Naive thymus-derived CD4-positive, alpha-beta T cell (primary cell): ENCODE measurements at places on chromosomes 7 and 10.

DNA sequence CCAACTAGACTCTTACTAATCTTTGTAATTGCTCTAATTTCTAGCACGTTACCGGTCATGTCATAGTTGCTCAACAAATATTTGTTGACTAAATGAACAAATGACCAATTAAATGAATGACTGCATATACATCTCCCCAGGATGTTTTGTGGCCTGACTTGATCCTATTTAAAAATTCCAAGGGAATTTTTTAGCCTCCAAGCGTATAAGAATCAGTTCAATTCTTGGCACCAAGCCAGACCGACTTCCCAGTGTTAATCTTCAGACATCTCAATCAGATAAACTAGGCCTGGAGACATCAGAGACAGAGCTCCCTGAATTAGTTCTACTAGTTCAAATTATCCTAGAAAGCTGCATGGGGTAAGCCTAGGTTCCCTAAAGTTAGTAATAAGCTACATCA is 96.0 kb downstream of the GSAP start:
- DNase-seq, result no peak

- no peak for DNase-seq
Measured at GRCh38 chr7:27187475-27188385, 2.7 kb upstream of the HOXA11 start.

DNA sequence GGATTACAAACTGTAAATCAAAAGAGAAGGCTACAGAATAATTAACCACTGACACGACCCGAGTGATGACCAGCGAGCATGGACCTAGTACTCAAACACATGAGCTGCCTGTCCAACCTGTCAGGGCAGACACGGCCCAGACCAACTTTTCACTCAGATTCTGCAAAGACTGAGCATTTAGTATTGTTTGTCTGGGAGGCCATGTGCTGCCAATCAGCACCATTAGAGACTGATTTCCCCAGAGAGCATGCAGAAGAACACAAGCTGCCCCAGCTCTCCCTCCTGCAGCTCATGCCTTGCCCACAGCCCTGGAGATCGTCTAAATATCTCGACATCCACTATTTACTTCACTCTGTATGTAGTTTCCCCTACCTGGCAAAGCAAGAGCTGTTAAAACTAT is 172.6 kb upstream of the INHBA start:
- DNase-seq, result no peak

DNA sequence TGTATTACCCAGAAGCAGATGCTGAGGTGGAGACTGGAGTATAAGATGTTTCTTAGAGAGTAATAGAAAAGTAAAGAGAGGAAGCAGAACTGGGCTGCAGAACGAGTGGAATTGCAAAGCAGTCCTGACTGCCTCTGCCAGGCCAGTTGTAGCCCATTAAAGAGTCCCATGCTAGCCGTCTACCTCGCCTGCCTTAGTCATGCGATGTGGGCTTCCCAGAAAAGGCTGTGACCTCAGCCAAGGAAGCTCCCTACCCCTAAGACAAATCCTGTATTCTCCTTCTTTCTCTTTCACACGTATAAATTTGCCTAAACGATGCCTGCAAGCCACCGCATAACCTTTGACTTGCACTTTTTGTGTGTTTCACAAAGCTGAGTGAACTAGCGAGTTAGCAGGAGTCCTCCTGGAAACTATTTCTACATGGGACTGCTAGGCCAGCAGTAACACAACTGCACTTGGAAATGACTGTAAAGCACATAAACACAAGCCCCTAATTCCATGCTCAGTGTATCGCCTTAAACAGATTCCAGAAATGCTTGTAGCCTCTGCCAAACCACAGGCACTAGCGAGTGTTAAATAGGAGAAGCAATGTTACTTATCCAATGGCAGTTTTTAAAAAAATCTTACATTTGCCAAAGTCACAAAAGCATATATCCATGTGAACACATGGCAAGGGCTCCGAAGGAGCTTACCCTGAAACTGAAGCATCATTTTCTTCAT is 47.4 kb upstream of the GNAI1 start:
- DNase-seq, result no peak

DNA sequence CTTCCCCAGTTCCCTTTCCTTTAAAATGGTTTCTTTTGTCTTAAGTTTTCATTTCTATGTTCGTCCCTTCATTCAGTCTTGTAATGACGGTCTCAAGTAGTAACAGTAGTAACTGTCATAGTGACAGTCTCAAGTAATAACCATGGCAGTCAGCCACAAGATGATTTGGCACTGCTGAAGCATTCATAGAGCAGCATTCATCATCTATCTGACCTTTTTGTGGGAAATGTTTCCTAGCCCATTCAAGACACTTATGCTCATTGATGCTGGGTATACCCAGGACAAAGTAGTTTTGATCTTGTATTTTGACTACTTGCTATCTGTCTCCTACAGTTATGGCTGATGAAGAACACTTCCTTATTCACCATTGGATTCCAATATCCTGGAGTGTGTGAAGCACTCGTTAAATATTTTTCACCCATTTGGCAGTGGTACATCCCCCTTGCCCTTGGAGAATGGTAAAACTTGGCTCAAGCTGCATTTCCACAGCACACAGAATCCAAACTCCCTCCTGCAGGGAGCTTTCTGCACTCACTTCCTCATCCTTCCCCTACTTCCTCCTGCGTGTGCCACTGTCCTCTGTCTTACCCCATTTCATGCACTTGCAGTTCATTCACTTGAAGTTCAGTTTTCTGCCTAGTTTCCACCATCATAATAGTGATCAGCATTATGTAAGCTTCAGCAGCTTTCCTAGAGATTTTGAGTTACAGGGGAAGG is 19.0 kb downstream of the GIMAP4 start:
- DNase-seq, result no peak

DNA sequence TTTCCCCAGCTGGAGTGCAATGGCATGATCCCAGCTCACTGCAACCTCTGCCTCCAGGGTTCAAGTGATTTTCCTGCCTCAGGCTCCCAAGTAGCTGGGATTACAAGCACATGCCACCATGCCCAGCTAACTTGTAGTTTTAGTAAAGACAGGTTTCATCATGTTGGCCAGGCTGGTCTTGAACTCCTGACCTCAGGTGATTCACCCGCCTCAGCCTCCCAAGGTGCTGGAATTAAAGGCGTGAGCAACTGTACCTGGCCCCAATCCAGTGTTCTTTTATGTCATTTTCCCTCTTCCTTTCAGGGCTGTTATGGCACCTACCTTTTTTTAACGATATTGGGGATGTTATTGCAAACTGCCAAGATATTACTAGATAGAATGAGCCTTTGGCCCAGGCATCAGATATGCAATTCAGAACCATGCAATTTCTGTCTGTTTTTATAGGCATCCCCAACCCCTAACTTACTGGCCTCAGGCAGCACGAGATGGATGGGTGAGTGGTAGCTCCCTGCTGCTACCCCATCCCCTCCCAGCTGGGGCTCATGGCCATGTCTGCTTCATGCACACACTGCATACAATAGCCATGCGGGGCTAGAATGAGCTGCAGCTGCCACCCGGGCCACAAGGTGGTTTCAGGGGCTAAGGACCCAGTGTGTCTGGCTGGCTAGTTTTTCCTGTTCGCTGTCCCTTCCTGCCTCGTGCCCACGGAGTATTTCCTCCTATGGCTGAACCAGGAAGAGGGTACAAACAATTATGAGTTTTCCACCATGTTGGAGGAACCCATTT is 1080.1 kb upstream of the SORCS1 start:
- DNase-seq, result no peak

DNA sequence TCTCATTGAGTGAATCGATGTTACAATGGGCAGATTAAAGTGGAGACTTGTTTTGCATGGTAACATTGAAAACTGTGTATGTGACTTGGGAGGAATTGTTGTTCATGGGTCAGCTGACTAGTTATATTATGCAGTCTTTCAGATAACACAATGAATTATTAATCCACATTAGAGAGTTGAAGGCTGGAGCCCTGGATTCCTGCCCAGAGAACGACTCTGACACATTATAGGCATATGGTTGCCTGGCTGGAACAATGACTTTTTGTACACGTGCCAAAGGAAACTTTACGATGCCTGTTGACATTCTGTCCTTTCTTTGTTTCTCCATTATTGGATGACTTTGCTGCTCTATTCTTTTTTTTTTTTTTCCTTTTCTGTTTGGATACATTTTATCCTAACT is 52.3 kb upstream of the TMEM229A start:
- DNase-seq, result no peak

DNA sequence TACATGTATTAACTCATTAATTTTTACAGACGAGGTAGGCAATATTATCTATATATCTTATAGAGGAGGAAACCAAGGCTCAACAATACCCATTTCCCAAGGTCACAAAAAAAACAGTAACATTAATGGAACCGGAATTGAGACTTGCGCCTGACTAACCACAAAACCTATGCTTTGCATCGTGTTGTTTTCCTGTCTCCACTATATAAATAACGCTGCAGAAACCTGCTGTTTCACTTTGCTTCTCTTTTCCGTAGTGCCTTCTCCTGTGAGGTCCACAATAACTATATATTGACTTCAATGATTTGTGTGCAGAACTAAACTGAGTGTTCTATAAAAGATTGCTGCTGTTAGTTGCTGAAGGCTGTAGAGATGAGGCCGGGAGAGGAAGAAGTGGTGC is 97.7 kb upstream of the RPA3 start:
- no peak for DNase-seq

GRCh38 chr10:11285171-11285570 is 267.5 kb downstream of the CELF2 start:
- no peak for DNase-seq

DNA sequence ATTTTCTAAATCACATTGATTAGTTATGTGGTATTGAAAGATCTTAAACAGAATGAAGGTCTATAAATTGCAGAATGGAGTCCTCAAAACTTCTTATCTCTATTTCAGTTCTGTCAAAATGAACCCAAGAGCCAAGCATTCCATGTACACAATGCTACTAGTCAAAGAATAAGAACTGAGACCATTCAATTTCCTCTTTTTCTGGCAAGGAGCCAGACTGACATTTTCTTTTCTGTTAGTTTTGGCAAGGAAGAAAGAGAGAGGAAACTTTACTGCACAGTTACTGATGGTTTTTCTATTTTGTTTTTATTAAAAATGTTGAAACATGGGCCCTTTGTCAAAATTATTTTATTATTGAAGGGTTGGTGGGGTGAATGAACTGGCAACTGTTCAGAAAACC is 181.8 kb upstream of the FERD3L start:
- DNase-seq, result no peak

GRCh38 chr10:3495281-3495680 is 289.7 kb downstream of the KLF6 start:
- DNase-seq, result no peak

DNA sequence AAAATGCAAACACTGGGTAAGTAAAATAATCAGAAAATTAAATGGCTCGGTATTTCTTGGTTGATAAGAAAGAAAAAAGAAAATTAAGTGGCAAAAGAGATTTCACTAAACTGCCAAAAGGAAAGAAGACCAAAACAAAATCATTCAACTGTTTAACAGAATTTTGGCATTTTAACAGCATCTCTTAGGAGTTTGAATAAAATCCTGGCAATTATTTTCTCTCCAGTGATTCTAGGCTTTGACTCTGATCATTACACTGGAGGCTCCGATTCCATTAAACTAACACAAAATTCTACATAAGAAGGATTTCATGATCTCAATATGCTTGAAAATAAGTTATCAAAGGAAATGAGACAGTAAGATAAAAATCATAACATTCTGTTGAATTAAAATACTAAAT is 62.3 kb downstream of the ARHGAP21 start:
- DNase-seq, result no peak

GRCh38 chr10:122149561-122150505 is 121.3 kb upstream of the BTBD16 start:
- no peak for DNase-seq

- DNase-seq, result no peak
Measured at GRCh38 chr7:152523916-152524315, 88.1 kb upstream of the KMT2C start.

DNA sequence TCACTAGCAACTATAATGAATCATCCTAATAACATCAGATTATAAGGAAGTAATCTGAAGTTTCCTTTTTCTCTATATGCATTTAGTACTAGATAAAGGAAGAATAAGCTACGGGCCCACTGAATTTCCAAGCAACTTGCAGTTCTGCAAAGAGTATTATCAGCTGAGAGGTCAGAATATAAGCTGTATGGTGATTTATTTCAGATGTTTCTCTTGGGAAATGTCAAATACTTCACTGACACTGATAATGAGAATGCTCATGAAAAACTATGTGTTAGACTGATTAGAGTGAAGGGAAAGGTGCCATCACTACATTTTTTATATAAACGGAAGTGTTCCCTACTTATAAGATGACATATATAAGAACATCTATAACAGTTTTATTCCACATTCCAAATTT is 251.2 kb upstream of the HGF start:
- DNase-seq, result no peak

- DNase-seq, result no peak
Measured at GRCh38 chr7:104653825-104654401, 325.5 kb downstream of the LHFPL3 start.

DNA sequence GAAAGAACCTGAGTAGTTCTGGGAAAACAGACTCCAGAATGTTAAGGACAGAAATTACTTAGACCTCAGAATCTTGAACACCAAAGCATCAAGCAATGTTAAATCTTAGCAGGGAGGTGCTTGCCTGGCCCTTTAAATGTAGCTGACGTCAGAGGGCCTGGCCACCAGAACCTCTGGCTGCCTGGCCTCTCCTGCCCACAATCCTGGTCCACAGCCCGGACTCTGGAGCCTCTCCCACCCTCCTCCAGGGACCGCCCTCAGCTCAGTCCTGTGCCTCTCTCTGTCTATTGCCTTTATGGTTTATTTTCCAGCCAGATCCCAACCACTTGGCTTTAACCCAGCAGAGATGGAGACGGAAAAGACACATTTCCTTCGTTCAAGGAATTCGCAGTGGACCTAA is 42.2 kb upstream of the EGR2 start:
- DNase-seq, result no peak

GRCh38 chr10:96093948-96094347 is 36.1 kb upstream of the ZNF518A start:
- DNase-seq, result no peak

DNA sequence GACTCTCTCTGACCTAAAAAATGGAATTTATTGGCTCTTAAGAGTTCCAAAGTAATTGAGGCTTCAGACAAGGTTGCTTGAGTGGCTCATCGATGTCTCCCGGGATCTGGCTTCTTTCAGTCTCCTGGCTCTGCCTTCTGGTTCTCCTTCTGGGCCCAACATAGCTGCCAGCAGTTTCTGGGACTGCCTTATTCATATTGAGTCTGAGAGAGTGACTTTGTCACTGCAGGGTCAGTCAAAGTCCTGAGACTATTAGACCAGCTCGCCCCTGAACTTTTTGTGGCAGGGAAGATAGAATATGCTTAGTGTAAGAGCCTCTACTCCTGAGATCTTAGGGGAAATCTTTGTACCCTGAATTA is 94.0 kb downstream of the MMRN2 start:
- DNase-seq, result no peak

GRCh38 chr10:4256971-4257370 is 472.0 kb upstream of the KLF6 start:
- DNase-seq, result no peak

DNA sequence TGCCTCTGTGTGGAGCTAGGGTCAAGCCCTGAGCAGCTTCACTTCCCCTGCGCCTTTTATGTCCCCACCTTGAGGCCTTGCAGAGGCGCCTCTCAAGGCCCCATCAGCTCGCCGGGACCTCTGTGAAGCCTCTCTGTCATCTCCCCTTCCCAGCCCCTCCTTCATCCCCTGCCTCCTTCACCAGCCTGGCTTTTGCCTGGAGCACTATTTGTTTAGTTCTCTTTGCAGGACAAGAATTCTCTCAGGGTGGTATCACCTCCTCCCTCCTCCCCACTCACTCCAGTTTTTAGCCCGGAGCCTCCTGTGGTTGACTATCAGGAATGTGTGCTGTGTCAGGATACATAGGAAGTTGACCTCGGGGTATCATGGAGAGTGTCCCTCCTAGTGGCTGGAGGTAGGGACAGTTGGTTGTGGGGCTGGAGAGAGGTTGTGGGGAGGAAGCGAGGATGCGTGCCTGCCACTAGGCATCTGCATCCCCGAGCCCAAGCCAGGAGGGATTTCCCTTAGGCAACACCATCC is 89.8 kb upstream of the ANLN start:
- no peak for DNase-seq
